ENCODE measurements at places on chromosomes 11 and 22.

DNA sequence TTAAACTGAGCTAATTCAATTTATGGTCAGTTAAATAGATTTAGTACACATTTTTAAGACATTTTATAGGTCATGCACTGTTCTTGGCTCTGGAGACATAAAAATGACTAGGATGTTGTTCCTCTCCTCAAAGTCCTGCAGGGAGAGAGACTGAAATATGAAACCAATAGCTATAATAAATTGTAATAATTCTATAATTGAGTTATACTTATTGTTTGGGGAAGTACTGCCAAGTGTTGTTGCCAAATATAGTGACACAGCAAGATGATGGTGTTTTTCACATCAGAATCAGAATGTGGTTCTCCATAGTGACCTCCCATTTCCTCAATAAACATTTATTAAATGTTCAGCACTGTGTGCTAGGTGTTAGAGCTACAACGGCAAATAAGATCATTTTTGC, 470.6 kb downstream of the NTM start:
- no peak for DNase-seq

DNA sequence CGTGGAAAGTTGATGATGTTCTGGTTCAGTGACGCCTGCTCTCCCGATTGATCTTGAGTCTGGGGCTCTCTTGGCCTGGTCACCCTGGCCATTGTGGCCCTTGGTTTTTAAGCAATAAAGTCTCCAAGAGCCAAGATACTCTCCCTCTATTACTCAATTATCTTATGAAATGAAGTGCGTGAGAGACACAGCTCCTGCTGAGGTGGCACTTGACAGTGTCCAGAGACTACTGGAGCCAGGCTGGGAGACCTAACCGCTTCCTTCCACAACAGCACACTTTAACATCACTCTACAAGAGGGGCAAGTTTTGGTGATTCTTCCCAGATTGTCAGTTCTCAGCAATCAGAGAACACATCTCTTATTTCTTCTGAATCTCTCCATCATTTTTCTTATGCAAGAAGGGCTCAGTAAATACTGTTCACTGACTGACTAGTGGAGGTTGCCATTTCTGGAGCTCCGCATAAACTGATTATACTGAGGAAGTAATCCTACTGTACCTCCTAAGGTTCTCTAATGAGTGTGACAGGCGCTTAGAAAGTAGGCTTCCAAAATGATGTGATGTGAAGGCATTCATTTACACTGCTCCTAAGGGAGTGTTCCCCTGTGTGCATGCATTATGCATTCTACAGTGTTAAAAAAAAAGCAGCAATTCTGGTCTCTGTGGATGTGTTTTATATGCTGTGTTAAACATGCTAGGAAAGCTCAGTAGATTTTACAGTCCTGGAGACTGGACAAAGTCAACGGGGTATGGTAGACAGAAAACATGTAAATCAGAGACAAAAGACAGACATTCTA, 968.0 kb downstream of the OPCML start:
- no peak for DNase-seq

GRCh38 chr22:47190957-47191670, 428.7 kb downstream of the TBC1D22A start:
- DNase-seq = no peak

DNA sequence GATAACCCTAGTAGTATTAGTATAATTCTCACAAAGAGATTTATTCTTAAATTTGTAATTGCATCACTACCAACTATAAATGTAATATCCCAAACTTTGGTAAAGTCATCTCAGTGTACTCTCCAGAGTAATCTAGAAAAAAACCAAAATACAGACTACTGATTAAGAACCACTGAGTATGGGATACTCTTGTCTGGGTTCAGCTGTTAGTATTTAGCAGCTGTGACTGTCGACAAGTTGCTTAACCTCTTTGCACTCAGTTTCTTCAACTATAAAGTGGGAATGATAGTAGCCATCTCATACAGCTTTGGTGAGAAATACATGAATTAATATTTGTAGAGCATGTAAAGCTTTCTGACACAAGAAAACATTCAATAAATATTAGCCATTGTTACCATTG, 35.3 kb downstream of the C11orf65 start:
- no peak for DNase-seq

GRCh38 chr22:46640293-46641055, 20.3 kb downstream of the GRAMD4 start:
- no peak for DNase-seq

DNA sequence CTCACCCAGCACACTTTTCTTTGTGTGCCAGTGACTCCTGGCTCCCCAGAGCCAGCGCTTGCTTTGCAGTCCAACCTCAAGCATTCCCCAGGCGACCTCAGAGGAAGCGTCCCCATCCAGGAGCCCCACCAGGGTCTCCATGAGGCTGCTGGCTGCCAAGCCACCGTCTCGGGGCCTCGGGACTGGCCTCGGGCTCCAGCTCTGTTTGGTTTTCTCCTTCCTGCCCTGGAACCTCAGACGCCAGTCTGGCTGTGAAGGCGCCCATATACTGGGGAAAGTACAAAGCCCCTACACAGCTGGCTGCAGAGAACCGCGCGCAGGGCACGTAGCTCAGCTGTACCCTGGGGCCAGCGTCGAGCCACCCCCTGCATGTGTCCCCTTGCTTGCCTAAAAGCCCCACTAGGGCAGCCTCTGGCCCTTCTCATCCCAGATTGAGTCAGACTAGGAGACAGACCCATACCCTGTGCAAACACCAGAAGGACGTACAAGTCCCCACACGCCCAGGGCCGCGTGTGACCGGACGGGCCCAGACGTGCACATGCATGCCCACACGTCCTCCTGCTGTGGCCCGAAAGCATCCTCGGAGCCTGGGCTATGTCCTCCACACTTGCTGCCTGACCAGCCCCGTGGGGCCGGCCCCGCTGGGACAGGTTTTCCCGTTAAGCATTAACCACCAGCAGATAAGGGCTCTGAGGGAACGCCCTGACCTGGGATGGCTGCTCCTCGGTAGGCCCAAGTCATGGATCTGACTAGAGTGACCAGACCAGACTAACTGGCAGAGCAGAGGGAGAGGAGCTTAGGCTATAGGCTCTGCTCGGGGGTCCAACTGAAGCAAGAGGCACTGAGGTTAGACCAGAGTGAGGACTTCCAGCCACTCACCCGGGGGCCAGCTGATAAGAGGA, 4.2 kb upstream of the SYT8 start:
- DNase-seq = no peak

Measured in naive thymus-derived CD4-positive, alpha-beta T cell (primary cell).